ENCODE measurements at places on chromosomes 16 and 17.

- peaks cover 26% of the 10 kb centered on the region for H3K27me3 ChIP-seq
- DNase-seq: no peak
- no peak overlapping the region for H3K27ac ChIP-seq
- no peaks in the 10 kb centered on the region for H3K4me1 ChIP-seq
- H3K4me3 ChIP-seq: no peak overlapping the region
Measured at GRCh38 chr16:88357317-88358022, 25.3 kb upstream of the ZNF469 start.

- no peaks in the 10 kb centered on the region for H3K27me3 ChIP-seq
- H3K4me3 ChIP-seq: no peak overlapping the region
- H3K36me3 ChIP-seq: no peaks in the 10 kb centered on the region
- H3K4me1 ChIP-seq: no peaks in the 10 kb centered on the region
Measured at GRCh38 chr16:77943801-77944200, 78.5 kb upstream of the CLEC3A start.

- no peaks in the 10 kb centered on the region for H3K4me1 ChIP-seq
- H3K27ac ChIP-seq: no peak overlapping the region
- no peak overlapping the region for H3K4me3 ChIP-seq
- no peaks in the 10 kb centered on the region for H3K27me3 ChIP-seq
- DNase-seq: peak; percentile 73
Measured at GRCh38 chr17:4566785-4567184, 6.4 kb upstream of the GGT6 start.

GRCh38 chr16:65769776-65770438 lies 596.6 kb upstream of the CDH5 start:
- DNase-seq: no peak
- no peak overlapping the region for H3K27ac ChIP-seq
- H3K4me1 ChIP-seq: no peaks in the 10 kb centered on the region
- no peak overlapping the region for H3K4me3 ChIP-seq
- no peaks in the 10 kb centered on the region for H3K27me3 ChIP-seq

DNA sequence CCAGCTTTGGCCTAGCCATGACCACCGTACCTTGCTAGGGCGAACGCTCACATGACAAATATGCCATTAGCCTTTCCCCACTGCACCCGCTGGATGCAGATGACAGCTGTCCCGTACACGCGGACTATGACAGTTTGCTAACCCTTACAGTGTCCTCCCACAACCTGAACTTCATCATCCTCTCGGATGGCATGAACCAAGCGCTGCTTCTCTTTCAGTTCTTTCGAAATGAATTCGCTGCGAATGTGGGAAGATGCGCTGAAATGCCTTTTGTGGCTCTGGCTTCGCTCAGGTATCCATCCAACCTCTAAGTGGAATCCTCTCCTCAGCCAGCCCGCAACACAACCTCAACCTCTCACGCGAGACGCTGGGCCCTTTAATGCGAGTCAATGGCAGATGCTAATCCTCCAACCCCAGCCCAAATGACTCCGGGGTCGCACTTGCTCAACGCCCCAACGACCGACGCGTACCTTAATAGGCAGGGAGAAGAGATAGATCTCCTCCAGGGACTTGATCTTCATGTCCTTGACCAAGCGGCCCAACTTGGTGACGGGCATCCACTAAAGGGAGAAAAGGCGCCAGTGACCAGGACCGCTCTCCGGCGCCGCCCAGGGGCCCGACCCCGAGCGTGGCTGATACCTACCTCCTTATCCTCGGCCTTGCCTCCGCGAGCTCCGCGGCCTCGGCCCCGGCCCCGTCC lies 670 bp downstream of the RPS2 start:
- peak overlapping the region; percentile 88 for H3K4me3 ChIP-seq
- H3K27me3 ChIP-seq: no peaks in the 10 kb centered on the region
- no peak for DNase-seq
- peak overlapping the region; percentile 95 for H3K27ac ChIP-seq
